Heart right ventricle (tissue), 16 donors: ENCODE measurements at places on chromosomes 13 and 19. TPM values are rescaled to one million over a fixed set of nuclear protein-coding genes. Genes with fewer than 3 reads are reported as not detected.

Gene CEACAM21
- total RNA-seq = 0.26 TPM

GRCh38 chr19:4217429-4218264, 11.7 kb upstream of the EBI3 start:
- no peak for DNase-seq

DNA sequence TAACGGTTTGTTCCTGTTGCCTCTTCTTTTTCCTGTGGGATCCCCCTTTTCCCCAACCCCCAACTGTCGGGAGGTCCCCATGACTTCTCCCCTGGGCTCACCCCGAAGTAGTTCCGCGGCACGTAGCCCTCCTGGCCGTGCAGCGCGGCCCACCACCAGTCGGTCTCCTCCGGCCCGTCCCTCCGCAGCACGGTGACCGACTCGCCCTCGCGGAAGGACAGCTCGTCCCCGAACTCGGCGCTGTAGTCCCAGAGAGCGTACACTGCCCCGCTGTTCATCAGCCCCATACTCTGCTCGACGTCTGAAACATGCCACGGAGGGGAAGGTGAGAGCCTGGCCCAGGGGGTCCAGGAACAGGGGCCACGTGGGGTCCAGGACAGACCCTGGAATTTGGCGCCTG, 12.1 kb upstream of the ERCC2 start:
- no peak for DNase-seq

- no peak for DNase-seq
These were observed 9.8 kb downstream of the CHST8 start for GRCh38 chr19:33631609-33631973.

DNA sequence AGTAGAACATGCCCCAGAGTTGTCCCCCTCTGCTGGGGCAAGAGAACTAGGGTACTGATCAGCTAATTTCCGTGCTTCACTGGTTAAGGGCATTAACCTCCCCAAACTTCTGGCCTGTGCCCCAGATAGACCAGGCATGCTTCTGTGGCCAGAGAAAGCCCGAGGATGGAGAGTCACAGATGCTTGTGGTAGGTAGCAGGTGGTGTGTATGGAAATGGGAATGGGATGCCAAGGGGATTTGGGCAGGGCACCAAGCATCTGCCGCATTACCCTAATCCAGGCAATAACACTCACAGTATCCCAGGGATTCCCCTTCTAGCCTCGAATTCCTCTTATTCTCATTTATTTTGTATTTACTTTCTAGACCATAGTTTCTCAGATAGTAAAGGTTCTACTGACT, 124.8 kb upstream of the KLF12 start:
- no peak for DNase-seq
